Activated CD4-positive, CD25-positive, alpha-beta regulatory T cell treated with anti-CD3 and anti-CD28 coated beads, Interleukin-2, amount 50 U/mL, for 24 hours (primary cell): ENCODE measurements at places on chromosomes 11 and 22.

- no peak for ATAC-seq
These were observed 41.9 kb downstream of the MYEOV start for GRCh38 chr11:69335781-69336405.

DNA sequence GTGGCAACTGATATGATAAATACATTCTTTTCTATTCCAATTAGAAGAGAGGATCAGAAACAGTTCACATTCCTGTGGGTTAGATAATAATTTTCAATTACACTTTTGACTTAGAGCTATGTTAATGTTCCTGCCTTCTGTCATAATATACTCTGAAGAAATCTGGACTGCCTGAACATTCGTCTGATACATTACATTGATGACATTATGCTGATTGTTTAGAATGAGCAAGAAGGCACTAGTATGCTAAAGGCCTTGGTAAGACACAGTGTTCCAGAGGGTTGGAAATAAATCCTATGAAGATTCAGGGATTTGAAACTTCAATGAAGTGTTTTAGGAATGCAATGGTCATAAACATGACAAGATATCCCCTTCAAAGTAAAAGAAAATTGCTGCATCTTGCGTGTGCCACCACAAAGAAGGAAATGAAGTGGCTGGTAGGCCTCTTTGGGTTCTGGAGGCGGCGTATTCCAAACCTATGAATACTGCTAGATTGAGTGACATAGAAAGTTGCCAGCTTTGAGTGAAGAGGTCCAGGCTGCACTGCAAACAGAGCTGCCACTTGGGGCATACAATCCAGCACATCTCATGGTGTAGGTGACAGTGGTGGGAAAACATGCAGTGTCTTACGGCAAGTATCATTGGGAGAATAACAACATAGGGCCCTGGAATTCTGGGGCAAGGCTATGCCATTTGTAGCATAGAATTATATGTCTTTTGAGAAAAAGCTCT, 21.2 kb upstream of the PDE3B start:
- no peak for ATAC-seq

- no peak for ATAC-seq
These were observed 19.8 kb downstream of the FAM118A start for GRCh38 chr22:45329530-45329936.

DNA sequence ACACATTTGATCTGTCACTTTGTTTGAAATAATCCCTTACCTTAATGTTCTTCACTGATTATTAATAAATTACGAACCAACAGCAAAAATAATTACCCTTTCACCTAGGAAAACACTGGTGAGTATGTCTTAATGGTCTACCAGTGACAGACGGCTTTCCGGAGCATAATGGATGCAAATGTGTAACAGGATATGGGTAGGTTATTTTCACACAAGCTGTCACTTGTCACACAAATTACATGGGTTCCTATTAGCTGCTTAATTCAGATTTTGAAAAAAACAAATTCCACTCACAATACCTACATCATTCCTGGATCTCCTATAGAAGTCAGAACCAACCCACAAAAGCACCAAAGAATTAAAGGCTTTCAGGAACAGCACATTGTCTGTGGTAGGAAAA, 127.9 kb downstream of the WT1 start:
- no peak for ATAC-seq

DNA sequence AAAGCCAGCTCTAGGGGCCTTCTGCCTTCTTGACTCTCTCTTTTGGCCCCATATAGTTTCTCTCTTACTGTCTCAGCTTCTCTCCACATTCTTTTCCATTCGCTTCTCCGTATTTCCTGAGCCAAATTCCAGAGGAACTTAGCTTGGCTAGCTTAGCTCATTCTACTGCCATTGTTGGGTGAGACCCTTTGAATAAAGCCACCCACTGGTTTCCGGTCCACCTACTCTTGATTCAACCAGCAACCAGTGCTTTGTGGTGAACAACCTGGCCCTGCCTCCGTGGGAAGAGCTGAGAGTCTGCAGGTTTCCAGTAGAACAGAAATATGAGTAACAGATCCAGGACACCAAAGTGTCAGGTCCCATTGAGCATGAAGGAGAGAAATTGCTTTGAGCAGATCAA, 81.3 kb upstream of the ARHGAP20 start:
- ATAC-seq, result no peak

- no peak for ATAC-seq
These were observed 580.9 kb upstream of the CADM1 start for GRCh38 chr11:116085031-116085635.

- no peak for ATAC-seq
These were observed 187.5 kb downstream of the SHANK2 start for GRCh38 chr11:71064702-71065515.

- no peak for ATAC-seq
These were observed 10.9 kb downstream of the MRGPRF start for GRCh38 chr11:69002110-69002569.

- ATAC-seq, result no peak
These were observed 67.9 kb downstream of the PIWIL4 start for GRCh38 chr11:94635072-94635471.

GRCh38 chr11:113350336-113351067, 36.1 kb downstream of the TTC12 start:
- ATAC-seq, result no peak

DNA sequence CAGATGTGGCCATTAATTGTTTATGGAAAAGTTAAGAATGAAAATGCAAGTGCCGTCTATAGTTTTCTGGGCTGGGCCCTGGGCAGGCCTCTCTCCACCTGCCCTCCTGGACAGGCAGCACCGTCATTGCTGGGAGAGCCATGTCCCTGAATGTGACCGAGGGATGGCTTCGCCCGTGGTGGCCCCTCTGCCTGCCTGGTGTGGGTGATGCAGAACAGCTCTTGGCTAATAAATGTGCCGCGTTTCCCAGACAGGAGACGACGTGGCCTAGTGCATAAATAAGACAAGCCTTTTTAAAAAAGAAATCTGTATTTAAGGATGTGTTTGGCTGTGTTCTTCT, 407.3 kb downstream of the TBC1D22A start:
- no peak for ATAC-seq

DNA sequence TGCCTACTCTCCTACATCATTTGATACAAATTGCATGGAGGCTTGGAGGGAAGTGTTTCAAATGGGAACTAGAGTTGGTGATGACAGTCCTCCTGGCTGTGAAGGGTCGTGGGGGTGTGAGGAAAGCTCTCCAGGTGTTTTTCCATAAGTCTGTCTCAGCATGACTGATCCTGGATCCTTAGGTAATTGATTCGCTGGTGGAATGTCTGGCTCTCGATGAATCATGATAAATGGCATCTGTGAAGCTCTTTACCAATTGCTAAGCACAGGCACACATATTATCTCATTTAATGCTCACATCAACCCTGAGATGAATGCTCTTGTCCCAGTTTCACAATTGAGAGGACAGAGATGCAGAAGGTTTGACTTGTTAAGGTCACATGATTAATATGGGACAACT, 107.5 kb downstream of the PKNOX2 start:
- ATAC-seq, result no peak

GRCh38 chr11:120130991-120131760, 6.7 kb downstream of the TRIM29 start:
- ATAC-seq, result no peak

DNA sequence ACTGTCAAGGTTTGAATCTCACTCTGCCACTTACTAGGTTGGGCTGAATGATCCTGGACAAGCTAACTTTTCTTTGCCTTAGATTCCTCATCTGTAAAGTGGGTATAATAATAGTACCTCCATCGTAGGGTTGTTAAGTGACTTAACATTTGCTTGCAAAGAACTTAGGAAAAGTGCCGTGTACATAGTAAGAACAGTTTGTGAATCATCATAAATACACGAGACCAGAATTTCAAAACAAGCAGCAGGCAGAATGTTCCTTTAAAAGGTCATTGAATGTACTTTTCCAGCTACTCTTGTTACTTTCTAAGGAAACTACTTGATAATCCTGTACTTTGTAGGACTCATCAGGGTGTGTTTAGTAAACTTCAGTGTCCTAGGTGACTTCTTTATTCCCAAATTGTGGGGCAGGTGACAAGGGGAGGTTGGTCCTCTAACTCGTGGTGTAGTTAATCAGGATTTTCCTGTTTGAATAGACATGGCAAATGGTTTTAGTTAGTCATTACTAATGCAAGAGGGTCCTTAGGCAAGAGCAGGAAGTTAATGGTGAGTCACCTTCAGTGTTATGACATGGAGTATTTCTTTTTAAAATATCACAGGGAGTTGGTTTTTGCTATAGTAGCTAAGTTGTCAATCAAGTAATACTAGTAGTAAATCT, 67.9 kb downstream of the YAP1 start:
- ATAC-seq, result no peak

DNA sequence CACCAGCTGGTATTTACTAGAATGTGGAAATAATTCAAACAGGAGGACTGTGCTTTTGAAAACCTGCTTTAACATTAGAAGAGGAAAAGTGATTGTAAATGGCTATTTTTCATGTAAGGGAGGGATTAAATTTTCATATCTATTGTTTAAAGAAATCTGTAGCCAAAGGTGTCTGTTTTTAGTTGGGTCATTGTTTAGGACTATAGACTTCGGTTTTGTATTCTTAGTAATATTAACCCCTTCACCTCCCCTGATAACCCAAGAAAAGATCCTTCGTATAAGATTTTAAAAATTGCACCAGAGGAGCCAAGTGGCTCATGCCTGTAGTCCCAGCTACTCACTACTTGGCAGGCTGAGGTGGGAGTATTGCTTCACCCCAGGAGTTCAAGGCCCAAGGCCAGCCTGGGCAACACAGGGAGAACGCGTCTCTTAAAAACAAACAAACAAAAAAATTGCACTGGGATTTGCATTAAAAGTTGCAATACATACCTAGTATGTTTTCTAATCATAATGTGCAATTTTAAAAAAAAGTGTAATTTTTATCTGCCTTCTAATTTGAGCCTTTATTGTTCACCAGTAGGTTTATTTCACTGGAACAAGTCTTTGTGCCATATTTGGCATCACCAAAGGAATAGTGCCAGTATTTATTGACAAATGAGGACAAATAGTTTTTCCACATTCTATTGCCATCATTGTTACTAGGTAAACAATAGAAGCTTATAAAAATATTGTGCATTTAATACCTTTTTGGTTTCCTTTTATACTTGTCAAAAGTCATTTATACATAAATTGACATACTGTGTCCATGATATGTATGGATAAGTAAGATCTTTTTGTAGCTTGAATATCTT, 34.3 kb downstream of the MTMR3 start:
- no peak for ATAC-seq

DNA sequence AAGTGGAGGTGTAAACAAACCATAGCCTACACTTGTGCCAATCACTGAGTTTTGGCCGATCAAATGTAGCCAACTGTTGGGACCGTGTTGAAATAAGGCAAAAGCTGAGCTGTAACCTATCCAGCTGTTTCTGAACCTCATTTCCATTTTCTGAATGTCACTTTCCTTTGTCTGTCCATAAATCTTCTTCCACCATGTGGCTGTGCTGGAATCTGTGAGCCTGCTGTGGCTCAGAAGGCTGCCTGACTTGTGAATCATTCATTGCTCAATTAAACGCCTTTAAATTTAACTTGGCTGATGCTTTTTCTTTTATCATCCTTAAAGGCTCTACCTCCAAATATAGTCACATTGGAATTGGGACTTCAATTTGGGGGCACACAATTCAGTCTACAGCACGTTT, 203.1 kb upstream of the MPPED2 start:
- ATAC-seq, result no peak

DNA sequence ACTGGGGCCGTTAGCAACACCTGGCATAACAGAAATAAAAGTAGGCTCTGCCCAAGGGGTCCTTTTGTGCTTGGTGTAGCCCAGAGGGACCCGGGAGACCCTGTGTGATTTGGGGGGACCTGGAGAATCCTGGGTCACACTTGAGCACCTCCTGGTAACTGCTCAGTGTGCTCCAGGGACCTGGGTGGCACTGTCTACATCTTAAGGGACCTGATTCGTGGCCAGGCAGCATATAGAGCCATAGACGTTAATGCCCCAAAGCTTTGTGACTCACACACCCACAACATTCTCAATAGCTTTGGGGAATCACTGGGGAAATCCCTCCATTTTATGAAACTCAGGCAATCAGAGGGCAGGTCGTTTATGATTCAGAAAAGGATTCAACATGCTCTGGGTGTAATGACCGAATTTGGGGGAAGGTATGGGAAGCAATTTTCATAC, 3.6 kb upstream of the IGF2 start:
- ATAC-seq, result peak; percentile 91

DNA sequence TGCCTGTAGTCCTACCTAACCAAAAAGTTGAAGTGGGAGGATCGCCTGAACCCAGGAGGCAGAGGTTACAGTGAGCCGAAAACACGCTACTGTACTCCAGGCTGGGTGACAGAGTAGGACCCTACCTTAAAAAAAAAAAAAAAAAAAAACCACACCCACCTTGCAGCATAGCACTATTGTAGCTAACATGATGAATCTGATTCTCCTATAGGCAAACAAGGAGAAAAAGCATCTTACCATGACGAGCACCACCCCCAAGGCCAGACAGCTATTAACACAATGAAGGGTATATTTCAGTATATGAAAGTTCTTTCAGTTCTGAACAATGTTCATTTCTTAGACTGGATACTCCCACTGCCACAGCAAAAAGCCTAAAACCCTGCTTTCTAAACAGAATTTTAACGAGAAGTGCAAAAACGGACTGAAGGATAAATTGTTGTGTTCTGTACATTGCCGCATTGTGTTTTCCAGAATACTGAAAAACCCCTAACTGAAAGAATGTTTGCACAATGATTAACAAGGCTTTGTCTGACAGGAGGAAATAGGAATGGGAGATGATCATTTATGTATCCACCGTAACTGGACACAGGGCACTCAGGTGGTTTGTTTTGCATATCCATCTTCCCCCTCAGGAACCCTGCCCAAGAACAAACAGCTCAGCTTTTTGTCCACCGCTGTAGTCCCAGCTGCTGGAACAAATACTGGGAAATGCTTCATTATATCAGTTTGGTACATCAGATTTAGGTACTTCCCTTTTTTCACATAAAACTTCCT, 8.9 kb downstream of the PISD start:
- ATAC-seq, result no peak

- ATAC-seq, result no peak
These were observed 5.3 kb downstream of the SPTBN2 start for GRCh38 chr11:66723693-66724092.

GRCh38 chr11:76997512-76997911, 36.7 kb upstream of the B3GNT6 start:
- no peak for ATAC-seq

GRCh38 chr22:20185750-20186149, 34.9 kb upstream of the CCDC188 start:
- ATAC-seq, result no peak

DNA sequence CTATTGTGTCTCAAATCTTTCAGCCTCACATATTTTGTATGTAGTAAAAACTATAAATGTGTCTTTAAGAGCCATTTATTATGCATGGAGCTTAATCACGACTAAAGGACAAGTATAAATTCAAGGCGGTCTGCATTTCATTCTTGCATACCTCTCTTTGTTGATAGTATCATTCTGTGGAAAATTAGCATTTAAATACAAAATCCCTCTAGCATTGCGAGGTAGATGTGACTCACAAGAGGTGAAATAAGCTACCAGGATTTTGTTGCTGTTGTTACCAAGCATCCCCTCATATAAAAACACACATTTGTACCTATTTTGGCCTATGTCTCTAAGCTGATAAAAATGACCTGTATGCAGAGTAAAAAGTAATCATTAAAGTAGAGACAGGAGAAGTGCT, 537.4 kb upstream of the LUZP2 start:
- no peak for ATAC-seq

- ATAC-seq, result no peak
These were observed 529.5 kb downstream of the ETS1 start for GRCh38 chr11:128057786-128058395.
